NCI-H748 treated with DMSO at 0.1 percent for 48 hours (cell line): ENCODE measurements at places on chromosomes 2 and 18.

DNA sequence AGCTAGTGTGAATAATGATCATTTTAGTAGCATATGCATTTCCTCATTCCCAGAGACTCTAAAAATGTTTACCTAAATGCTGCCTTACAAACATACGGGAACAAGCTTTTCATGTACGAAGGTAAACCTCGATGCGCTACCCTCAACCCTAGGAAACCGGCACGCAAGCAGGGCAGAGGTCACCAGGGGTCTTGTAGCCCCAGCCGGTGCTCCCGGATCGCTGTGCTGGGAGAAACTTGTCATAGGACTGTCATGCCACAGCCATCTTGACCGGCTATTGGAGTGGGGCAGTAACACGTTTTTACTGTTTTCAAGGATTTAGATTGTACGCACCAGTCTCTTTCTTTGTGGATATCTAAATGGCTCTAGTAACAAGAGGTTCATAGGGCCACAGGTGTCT lies 34.8 kb upstream of the NFATC1 start:
- DNase-seq: no peak

DNA sequence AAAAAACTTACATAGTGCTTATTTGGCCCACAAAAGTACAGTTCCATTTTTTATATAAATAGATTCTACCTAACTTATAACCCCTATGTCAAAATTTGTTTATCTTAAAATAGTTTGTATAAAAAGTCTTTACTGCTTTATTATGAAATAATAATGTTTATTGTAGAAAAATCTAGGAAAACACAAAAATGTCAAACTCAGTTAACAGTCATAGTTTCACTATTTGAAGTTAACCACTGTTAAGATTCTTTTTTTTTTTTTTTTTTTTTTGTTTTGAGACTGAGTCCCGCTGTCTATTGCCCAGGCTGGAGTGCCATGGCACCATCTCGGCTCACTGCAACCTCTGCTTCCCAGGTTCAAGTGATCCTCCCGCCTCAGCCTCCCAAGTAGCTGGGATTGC lies 26.5 kb upstream of the ABI2 start:
- DNase-seq: no peak

GRCh38 chr2:134952608-134953007 lies 34.0 kb downstream of the CCNT2 start:
- no peak for DNase-seq

DNA sequence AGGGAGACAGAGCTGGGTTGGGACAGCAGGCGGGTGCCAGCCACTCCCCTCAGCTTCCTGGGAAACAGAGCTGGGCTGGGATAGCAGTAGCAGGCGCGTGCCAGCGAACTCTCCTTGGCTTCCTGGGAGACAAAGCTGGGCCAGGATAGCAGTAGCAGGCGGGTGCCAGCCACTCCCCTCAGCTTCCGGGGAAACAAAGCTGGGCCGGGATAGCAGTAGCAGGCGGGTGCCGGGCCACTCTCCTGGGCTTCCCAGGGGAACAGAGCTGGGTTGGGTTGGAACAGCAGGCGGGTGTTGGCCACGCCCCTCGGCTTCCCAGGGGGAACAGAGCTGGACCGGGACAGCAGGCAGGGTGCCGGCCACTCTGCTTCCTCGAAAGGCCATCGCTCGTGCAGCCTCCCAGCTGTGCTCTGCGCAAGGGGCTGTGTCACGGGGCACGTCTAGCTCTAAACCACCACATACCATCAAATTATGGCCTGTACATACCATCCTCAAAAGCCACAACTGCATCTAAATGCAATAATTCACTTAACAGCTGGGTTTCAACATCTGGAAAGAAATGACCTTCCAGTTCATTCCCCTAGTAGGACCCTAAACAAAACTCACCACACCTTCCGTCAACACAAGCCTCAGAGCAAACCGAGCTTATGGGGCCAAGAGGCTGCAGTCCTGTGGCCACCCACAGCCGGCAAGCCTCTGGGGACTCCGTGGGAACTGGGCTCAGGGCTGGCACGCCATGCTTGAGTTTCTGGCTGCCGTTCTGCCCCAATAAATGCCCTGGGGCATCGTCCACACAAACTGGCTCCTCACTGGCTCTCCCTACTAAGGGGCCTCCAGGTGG lies 228.3 kb downstream of the TWIST2 start:
- DNase-seq: no peak

DNA sequence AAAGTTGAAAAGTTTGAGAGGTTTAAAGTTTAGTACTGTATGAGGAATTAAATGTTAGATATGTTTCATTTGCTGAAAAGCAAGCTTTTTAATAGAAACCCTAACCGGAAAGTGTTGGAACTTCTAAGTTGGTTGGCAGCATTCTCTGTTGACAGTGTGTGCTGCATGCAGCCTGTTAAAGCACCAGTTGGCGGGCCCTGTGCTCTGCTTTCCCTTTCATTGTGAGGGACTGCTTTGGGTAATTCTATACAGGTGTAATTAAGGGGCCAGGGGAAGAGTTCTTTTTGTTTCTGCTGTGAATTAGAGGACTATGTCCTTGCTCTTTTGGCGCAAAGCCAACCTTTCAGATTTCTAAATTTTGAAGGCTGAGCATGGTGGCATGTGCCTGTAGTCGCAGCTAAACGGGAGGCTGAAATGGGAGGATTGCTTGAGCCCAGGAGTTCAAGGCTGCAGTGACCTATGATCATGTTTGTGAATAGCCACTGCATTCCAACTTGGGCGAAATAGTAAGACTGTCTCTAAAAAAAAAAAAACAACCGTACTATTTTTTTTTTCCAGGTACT lies 20.1 kb downstream of the PLEKHB2 start:
- no peak for DNase-seq

- no peak for DNase-seq
Observed at GRCh38 chr2:61244694-61245093, 82.7 kb downstream of the C2orf74 start.

DNA sequence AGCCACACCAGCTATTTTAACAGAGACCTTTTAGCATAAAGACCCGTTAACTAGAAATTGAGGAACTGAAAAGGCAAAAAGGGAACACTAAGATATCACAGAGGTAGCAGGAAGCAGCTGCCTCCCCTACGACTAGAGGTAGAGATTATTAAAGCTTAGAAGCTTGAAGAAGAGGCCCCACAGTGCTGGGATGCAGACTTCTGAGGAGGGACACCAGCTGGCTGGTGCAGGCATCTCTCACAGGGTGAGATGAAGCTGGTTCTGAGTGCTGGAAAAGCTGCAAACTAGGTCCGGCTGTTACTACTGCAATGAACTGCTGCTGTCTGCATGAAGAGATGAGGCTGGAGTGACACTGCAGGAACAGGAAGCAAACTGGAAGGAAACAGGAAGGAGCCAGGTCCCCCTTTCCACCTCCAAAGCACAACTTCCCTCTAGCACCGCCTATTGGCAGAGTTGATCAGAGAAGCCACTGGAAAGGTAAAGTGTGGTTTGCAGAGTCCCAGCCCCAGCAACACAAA lies 61.2 kb upstream of the MRPS9 start:
- no peak for DNase-seq

- DNase-seq: no peak
Observed at GRCh38 chr2:151247432-151247831, 14.2 kb downstream of the RBM43 start.

DNA sequence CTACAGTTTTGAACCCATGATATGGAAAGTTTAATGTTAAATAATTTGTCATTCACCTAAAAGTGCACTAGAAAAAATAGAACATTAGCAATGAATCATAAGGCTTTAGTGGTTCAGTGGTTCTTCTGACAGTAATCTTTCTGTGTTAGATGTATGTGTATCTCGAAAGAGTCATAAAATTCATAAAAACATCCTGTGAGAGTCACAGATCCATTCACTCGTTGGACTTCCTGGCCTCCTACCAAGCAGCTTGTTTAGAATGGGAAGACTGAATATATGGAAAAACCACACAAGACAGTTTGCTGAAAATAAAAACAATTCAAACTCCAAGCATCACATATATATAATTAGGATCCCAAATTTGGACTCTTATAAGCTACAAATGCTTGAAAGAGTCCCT lies 34.8 kb downstream of the ADNP2 start:
- DNase-seq: no peak

GRCh38 chr2:237859082-237859433 lies 365 bp upstream of the RAMP1 start:
- no peak for DNase-seq

DNA sequence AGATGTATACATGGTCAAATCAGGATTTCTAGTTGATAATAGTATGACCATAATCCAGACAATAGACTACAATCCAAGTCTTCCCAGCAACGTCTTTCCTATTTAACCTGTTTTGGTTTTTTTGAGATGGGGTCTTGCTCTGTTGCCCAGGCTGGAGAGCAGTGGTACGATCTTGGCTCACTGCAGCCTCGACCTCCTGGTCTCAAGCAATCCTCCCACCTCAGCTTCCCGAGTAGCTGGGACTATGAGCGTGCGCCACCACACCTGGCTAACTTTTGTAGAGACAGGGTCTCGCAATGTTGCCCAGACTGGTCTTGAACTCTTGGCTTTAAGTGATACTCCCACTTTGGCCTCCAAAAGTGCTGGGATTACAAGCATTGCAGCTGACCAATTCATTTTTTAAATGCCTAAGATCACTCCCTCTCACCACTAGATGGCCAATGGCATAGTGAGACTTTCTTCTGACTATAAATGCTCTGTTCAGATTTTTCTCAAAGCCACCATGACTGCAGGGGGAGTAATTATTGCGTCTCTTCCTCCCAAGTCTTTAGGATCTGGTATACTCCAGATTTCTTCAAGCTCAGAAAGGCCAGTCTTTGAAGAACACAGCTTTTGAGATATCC lies 47.6 kb downstream of the HNRNPLL start:
- no peak for DNase-seq

GRCh38 chr2:236719192-236719635 lies 149.6 kb downstream of the ACKR3 start:
- no peak for DNase-seq

GRCh38 chr2:160507046-160507407 lies 13.4 kb upstream of the RBMS1 start:
- DNase-seq: no peak

- no peak for DNase-seq
Observed at GRCh38 chr2:105775809-105776559, 31.3 kb downstream of the NCK2 start.

DNA sequence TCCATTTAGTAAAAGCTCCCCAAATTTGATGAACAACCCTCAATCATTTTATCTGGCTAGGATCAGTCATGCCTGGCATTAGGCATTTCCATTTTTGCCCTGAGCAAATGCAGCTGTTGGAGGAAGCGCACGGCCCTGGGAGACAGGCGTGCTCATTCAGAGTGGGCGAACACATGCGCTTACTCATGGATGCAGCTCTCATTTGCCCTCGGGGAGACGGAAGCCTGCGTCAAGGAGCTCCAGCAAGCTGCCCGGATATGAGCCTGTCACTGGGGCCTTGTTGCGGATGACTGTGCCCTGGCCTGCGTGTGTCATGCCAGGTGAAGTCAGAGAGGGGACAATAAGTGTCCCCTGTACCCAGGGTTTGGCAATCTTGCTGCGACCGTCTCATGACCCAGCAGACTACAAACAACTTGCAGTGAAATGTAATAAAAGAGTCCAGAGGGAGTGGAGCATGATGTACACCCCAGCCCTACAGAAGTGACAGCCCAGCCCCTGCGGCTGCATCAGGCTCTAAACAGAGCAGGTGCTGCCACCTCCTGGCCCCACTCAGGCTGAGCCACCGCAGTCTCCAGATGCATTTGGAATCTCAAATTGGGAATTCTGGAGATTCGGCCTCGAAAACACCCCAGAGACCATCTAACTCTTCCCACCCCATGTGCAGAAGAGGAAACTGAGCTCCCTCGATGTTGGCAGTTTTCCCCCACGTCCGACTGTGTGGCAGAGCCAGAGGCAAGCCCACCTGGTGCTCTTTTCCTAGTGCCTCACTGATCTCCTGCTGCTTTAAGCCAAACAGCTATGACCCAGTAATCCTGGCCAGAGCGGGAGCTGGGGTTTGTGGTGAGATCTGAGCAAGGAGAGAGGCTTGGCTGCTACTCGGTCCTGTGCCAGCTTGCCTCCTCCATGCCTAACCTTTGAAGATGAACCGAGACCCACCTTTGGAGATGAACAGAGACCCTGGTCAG lies 105.0 kb upstream of the ALK start:
- DNase-seq: no peak

DNA sequence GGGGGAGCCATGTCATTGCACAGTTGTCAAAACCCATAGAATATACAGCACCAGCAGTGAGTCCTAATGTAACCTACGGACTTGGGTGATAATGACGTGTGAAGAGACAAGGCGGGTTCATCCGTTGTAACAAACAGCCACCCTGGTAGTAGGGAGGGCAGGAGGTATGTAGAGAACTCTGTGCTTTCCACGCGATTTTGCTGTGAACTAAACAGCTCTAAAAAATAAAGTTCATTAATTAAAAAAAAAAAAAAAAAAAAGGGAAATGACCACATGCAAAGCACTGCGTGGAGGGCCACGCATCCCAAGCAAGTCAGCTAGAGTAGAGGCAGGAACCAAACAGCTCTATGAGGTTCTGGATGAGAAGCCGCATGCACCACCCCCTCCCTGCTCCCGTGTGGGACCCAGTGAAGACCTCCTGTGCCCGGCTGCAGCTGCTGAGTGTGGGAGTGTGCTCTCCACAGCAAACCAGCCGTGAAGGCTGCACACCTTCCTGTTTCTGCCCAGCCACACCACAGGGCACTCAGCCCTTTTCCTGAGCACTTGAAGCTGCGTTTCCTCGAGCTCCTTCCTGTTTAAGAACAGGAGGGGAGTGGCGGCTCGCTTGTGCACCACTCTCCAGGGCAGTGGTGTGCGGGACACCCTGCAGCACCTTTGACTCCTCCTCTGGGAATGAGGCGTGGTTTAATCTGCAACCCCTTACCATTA lies 65.6 kb downstream of the ODC1 start:
- DNase-seq: no peak
